ENCODE measurements at places on chromosomes 7 and 10.

DNA sequence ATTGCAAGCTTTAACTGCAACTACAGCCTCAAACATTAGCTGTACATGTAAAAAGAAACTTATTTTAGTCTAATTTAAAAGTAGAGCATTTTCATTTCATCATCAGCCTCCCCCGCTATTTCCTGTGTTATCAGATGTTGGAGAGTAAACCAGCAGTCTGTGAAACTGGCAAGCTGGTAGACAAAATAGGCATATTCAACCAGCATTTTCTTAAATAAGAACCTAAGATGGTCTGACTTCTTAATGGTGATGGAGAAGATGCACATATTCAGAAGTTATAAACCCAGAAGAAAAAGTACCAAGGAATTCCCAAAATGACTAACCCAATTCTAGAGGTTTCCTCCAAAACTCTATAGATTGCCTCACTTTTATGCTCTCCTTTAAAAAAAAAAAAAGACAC, 24.9 kb downstream of the PIK3AP1 start:
- no peak for DNase-seq

DNA sequence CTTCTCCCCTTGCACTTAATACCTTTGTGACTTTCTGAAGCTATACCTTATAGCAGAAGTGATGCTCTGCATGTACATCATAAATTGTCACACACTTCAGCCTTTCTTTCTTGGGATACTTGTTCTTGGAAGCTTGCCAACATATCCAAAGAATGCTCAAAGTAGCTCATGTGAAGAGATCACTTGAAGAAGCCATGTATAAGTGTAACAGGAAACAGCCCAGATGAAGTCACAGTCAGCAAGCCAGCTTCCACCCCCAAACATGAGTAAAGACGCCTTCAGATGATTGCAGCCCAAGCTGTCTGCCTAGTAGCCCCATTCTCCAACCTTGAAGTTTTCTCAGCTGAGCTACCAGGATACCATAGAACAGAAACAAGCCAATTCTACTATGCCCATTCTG, 50.9 kb downstream of the DGKB start:
- DNase-seq = no peak

DNA sequence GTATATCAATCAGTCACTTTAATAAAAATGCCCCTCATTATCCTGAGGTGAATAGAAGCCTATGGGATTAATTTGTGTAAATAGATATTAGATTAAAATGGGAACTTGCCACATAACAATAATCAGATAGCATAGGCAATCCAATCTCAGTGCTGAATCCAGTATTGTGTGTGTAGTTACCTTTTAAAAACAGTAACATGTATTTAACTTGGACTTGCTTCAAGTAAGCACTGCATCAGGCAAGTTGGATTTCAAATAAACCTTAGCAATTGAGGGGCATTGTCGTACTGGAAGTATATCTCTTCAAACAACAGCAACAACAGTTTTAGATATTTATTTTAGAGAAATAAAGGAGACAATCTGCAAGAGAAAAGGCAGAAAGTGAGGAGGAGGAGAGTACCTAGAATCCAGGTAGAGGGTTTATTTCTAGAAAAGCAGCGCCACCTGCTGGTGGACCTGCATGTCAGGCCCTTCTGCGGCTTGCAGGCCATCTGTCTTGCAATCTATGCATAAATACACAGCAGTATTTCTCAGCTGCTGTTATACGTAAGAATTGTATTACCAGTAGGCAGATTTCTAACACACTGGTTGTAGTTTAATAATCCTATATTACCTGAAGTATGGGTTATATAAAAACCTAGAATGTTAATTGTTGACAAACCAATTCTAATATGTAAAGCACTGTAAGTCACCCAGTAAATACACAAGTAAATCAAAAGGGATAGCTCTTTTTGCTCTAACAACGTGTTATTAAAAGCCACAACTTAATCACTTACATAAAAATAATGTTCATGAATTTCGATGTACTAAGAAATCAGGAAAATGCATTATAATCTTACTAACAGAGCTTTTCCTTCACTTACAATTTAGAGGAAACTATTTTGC, 652.8 kb downstream of the KCNMA1 start:
- peak; percentile 52 for DNase-seq

GRCh38 chr10:2871673-2872219, 195.6 kb upstream of the PFKP start:
- no peak for DNase-seq

DNA sequence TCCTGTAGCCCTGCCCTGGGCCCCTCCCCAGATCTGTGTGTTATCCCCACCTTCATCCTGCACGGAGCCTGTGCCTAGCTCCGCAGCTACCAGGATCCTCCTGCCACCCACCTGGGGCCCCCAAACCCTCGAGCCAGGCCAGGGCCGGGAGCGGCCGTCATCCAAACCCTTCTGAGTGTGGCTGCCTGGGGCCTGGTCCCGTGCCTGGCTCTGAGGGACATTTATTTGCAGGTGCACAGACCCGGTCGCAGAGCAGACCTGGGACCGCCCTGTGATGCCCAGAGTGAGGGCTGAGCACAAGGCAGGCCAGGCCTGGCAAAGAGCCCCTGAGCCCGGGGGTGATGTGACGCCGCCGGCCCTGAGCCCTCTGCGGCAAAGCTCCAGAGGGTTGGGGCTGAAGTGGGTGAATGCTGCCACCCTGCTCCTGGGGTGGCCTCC, 27.4 kb upstream of the INPP5A start:
- no peak for DNase-seq

DNA sequence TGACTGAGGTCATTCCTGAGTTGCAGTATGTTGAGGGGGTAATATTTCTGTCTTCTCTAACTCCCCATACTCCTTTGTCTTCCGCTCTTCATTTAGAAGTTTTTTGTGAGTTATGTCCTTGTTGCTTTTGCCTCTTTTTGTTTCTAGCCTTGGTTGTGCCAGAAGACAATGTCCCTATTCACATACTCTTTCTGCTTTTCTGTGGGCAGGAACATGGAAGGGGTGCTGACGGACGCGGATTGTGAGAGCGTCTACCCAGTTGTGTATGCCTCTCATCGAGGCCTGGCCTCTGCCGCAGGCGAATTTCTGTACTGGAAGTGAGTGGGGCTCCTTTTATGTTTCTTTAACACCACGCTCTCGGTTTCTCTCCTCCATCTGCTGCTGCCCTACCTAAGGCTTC, 20.5 kb downstream of the STAG3 start:
- DNase-seq = no peak

GRCh38 chr7:43758822-43759683, 573 bp downstream of the BLVRA start:
- DNase-seq = no peak

DNA sequence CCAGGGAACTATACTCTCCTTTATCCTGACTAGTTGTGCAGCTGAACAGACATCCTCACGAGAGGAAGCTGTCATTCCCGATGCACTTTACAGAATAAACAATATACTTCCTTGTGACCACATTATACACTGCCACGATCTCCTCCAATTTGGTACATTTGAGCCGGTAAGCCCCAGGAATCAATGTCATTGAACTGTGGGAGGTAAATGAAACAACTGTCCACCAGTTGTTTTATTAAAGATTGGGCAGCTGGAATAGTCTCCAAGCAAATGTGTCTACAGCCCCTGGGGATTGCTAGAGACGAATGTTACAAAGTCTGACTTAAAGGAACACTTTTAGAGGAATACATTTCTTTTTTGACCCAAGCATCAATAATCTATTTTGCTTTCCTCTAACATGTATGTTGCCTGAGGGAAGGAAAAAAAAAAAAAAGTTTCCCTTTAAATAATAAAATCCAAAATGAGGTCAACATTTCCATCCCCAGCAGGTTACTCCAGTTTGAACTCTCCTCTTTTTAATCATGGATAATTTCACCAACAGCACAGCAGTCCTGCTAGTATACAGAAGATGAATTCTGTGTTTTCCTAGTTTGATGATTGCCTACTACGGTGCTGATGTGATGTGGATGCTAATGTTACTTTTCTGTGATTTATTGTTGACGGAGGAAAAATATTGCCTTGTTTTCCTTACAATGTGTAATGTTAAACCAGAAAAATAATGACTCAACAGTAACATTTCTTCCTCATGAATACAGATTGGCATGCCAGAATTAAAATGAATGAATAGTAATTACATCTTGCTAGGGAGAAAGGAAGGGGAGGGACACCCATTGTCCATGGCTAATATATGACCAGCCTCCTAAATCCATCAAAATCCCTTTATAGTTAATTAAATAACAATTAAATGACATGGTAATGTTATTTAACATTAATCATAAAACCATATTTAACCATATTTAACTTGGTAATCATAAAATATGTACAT, 360.9 kb downstream of the NEBL start:
- no peak for DNase-seq

- DNase-seq = no peak
Measured at GRCh38 chr7:2710286-2710655, 22.3 kb downstream of the AMZ1 start.

GRCh38 chr10:126972635-126973414, 67.6 kb downstream of the DOCK1 start:
- DNase-seq = no peak

DNA sequence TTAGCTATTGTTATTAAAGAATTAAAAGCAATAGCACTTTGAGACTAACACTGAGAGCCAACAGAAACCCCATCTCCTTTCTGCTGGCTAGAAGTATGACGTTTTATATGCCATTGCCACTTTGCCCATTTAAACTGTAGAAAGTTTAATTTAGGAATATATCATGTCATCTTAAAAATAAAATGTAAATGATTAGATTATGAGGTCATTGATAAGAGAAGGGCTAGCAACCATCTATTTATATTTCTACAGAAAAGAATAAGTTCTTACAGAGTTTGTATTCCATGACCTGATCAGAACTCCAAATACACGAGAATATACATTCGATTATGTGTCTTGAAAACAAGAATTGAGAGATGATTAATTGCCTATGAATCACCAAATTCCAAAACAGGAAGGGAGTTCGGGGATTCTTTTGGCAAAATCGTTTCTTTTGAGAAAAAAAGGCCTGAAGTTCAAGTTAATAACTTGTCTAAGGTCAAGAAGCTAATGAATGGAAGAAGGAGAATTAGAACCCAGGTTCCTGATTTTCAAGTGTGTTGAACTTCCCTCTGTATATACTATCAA, 227.0 kb downstream of the TRIL start:
- DNase-seq = no peak

DNA sequence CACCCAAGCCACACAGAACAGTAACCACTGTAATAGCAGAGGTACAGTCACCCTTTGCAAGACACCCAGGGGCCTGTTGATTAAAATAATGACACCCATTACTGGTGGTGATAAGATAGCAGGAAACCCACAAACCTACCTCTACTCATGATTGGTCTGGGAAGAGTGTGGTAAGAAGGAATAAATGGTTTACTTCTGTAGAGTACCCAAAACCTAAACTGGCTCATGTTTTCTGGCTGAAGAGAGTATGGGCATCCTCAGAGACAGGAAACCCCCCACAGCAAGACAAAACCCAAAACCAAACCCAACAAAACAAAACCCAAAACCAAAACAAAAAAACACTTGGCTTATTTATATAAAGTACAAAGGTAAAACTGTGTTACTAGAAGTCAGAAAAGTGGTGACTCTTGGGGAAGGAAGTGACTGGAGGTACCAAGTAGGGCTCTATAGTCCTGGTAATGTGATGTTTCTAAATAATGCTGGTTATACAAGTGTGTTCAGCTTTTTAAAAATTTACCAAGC, 15.5 kb upstream of the DNAJB12 start:
- no peak for DNase-seq

GRCh38 chr7:30971840-30972563, 8.2 kb downstream of the GHRHR start:
- DNase-seq = no peak

GRCh38 chr7:42192851-42193461, 44.1 kb downstream of the GLI3 start:
- no peak for DNase-seq

GRCh38 chr10:62694537-62695126, 109.9 kb upstream of the ADO start:
- no peak for DNase-seq

DNA sequence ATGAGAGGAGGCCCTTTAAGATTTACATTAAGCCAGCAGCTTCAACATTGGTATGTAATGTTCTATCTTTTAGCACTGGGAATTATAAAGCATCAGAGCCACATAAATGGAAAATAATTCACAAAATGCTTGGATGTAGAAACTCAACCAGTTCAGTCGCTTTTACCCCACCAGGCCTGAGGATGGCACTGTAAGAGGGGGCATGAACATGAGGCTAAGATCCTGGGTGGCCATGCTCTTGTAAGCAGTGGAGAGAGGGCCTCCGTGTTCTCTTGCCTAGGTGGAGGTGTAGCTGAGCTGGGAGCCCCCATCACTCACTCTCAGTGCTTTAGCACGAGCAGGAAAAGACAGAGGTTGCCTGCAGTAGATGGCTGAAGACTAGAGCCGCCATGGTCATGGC, 238.8 kb downstream of the FANK1 start:
- DNase-seq = no peak

- DNase-seq = no peak
Measured at GRCh38 chr7:756928-757560, 30.0 kb upstream of the PRKAR1B start.

GRCh38 chr7:157016352-157017041, 6.0 kb upstream of the MNX1 start:
- DNase-seq = no peak

- DNase-seq = no peak
Measured at GRCh38 chr7:131583430-131583829, 27.0 kb upstream of the PODXL start.

DNA sequence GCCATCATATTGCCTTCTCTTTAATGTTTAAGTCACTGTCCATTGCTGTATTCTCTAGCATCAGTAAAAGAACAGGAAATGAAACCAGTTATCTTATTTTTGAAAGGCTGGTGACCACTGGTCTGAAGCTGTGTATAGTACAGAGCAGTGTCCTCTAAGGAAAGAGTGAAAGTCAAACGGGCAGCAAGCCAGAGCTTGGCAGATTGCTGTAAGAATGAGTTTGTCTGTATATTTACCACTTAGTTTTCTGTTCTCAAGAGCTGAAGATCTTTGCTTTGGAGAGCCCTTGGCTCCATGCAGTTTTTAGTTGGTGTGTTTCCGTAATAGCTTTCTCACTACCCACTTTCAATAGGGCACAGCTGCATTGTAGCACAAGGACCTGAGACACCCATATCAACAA, 31.9 kb downstream of the PCBD1 start:
- DNase-seq = no peak

GRCh38 chr7:148463210-148463609, 127.4 kb upstream of the C7orf33 start:
- DNase-seq = no peak

DNA sequence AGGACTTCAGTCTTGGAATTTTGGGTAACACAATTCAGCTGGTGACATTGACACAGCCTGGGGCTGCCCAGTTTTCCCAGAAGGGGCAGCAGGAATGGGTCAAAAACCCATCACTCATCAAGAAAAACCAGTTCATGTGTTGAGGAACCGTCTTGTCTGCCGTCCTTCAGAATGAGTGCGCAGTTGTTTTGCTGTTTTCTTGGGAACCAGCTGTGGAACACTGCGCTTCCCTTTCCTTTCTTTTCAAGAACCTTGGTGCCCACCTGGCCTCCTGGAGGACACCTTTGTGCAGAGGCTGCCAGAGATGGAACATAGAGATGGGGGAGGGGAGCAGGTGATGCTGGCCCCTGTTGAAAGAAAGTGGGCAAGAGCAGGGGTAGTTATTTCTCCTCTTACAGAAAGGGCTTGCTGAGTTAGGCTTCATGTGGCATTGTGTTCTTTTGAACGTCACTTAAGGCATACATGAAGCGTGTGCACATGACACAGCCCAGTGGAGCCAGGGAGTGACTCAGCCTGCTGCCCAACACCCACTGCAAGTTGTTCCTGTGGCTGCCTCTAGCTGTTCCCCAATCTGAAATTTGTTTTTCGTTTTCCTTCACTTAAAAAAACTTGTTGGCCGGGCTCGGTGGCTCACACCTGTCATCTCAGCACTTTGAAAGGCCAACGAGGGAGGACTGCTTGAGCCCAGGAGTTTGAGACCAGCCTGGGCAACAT, 87.4 kb upstream of the TNS3 start:
- peak; percentile 10 for DNase-seq

Data from amygdala (tissue), 56 donors.